NCI-H1092 treated with DMSO at 0.1 percent for 48 hours (cell line): ENCODE measurements at places on chromosomes 1 and 21.

DNA sequence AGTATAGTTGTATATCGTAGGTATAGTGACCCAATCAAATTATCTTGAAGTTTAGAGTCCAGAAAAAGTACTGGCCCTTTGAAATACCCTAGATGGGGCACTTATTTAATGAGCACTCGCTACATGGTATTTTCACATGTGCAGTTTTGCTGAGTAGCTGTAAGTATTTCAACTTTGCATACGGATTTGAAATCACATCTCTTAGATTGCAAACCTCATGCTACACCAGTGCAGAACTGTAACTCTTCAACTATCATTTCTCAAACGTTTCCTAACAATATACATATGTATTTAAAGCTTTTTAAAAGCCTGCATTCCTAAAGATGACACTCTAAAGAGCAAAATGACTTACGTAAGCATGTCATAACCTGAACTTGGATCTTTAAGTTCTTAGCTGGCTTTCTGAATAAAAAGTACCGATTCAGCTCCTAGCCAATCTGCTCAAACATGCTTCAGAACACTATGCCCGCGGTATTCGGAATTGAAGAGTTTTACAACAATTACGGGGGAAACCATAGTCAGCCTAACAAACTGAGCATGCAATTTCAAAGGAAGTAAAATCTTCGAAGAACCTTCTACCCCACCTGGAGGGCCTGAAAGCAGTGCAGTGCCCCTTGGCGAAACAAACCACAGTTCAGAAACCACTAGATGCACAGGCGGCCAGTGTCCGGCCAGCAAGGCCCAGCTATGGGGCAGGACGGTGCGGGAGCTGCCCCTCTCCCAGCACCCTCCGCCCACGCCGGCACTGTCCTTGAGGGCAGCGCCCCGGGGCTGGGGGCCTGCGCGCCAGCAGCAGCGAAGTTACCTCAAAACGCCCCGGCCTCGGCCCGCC lies 863 bp downstream of the FH start:
- DNase-seq, result peak; percentile 36

DNA sequence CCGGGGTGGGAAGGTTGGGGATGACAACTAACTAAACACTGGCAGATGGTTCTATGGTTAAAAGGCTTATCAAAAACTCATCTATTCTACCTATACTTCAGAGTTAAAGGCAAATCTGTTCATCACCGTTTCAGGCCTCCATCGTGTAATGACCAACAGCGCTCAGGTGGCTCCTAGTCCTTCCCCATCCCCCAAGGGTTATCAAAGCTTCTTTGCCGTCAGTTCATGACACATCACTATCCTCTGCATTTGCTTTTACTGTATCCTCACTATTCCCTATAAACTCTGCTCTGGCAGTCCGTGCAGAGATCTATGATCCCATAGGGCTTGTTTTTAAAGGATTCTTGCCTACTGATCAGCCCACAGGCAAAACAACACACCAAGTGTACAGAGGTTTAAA lies 8.2 kb downstream of the HMGN1 start:
- DNase-seq, result no peak

DNA sequence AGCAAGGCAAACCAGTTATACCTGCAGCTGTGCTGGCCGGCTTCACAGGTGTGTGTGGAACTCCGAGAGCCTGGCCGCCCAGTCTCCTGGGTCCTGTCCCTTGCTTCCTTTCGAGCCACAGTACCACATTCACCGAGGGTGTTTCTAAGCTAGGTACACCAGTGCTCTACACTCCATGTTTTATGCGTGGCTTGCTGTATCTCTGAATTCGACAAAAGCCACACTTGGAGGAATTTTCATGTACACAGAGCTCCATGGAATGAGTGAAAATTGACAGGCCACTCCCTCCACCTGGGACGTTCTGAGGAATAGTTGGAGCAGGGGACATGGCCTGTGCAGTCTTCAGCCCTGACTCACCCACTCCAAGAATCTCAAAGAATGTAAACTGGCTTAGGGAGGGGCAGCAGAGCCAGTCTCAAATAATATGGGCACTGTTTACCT lies 14.0 kb downstream of the ETS2 start:
- DNase-seq, result no peak

DNA sequence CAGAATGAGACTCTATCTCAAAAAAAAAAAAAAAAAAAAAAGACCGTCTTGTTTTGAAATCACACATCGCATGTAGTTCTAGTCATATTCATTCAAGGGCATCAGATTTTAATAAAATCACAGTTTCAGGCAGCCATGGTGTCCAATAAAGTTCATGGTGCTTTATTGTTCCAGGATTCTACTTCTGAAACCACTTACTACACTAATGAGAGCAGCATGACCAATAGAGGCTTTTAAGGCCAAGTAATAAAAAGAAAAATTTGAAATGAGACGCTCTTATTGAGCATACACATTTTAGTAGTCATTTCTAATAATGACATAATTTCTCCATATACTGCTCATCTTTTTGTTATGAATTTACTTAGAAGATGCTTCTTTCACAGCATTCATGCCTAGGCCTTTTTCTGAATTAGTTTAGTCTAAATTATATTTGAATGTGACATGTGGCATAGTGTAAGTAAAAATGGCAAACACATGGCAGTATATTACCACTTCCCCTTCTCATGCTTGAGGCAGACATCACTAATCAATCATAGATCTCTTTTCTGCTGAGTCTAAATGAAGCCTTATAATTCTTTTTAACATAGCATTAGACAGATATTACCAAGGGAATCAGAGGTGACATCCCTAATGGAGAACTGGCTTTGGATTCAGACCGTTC lies 18.5 kb downstream of the NTMT2 start:
- DNase-seq, result no peak

DNA sequence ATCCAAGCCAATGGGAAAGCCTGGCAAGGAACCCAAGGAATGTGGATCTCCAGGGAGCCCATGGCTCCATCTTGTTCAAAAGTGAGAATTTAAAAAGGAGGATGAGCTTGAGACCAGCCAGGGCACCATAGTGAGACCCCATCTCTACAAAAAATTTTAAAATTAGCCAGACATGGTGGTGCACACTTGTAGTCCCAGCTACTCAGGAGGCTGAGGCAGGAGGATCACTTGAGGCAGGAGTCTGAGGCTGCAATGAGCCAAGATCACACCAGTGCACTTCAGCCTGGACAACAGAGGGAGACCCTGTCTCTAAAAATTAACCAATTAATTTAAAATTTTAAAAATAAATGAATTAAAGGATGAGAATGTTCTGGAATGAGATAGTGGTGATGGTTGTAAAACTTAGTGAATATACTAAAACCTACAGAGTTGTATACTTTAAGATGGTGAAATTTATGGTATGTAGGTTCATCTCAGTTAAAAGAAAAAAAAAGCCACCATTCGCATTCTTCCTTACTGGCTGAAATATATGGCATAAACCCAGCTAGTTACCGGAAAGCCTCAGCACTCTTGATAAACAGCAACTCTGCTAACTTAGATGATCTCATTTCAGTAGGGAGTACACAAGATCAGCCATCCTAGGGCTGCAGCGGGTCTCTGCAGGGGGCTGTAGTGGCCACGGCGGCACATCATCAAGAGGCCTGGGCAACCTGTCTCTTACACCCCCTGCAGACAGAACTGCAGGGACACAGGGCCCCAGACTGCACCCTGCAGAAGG lies 48.3 kb upstream of the H6PD start:
- no peak for DNase-seq

DNA sequence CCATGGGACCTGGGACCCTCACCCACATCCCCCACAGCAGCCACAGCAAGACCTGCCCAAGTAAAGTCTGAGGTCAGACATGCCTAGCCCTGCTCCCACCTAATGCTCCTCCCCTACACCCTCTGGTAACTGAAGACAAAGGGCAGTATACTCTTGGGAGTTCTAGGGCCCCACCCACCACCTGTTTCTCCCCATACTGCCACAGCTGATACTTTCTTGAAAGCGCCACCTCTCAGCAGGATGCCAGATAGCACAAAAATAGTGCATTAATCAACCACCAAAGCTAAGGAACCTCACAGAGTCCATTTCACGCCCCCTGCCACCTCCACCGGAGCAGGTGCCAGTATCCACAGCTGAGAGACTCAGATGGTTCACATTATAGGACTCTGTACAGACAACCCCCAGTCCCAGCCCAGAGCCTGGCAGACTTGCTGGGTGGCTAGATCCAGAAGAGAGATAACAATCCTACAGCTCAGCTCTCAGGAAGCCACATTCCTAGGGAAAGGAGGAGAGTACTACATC lies 238.1 kb downstream of the LRRC40 start:
- no peak for DNase-seq

- no peak for DNase-seq
Measured at GRCh38 chr1:58580186-58580585, 3.1 kb upstream of the TACSTD2 start.

DNA sequence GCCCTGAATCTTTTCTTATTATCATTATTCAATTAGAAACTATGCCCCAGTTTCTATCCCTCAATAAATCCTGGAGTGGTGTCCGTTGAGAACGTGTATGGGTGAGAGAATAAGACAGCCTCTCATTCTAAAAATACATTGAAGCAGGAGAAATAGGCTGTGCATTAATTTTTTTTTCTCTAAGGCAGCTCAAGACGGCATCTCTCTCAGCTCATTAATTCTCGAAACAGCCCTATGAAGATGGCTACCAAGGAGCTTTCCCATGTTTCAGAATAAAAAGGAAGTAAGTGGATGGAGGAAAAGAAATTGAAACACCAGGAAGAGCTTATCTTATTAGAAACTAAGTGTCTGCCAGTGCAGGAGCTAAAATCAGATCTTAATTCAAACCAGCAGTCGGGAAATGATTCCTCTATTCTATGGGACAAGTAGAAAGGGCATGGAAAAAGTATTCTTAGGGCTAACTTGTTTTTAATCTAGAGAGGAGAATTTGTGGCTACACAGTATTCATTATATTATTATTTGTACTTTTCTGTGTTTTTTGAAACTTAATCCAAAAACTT lies 347.1 kb upstream of the PLD5 start:
- DNase-seq, result no peak

DNA sequence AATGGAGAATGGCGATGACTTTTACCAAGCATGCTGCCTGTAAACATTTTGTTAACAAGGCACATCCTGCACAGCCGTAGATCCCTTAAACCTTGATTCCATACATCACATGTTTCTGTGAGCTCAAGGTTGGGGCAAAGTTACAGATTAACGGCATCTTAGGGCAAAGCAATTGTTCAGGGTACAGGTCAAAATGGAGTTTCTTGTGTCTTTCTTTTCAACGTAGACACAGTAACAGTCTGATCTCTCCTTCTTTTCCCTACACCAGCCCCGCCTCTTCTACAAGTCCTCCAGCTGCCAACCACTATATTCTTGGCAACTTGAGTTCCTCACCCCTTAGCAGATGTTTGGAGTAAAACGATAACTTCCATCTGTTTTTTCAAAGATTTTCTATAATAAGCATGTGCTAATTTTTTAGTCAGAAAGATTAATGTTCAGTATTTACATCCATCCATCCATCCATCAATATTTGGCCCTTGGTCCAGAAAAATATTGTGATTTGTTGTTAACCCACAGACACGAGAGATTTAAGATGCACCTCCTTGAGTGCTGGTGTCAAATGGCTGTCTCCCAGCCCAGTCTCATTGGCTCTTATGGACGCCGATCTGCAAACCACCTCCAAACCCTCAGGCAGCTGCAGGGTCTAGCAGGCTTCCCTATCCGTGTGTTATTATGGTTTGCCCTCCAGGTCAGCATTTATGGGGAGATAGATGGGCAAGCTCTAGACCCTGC lies 3.8 kb downstream of the DNALI1 start:
- no peak for DNase-seq

- DNase-seq, result no peak
Measured at GRCh38 chr21:46163380-46163779, 8.0 kb upstream of the FTCD start.

GRCh38 chr1:36465731-36466369 lies 1.7 kb upstream of the MRPS15 start:
- DNase-seq, result no peak
